ENCODE measurements at places on chromosomes 1 and 21.

GRCh38 chr1:97159342-97159741 is 437.8 kb downstream of the PTBP2 start:
- no peak for DNase-seq

- DNase-seq, result no peak
Observed at GRCh38 chr1:63975481-63975880, 201.7 kb downstream of the ROR1 start.

- no peak for DNase-seq
Observed at GRCh38 chr21:44012474-44013379, 618 bp downstream of the TRAPPC10 start.

DNA sequence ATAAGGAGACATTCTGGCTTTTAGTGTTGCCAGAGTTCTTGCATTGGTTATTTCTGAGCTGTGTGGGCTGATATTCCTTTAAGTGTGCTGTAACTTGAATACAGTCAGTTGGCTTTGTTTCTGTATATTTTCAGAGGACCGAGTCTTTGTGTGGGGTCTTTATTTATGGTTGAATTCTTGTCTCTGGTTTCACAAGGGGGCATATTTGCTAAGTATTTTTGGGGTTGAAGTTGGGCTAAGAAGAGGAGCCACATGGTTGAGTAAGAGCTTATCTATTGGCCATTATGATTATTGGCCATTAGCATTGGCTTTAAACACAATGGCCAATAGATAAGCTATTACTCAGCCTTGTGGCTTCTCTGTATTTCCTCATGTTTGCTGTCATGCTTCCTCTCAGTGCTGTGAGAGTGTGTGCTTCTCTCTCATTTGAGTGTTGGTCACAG is 26.3 kb upstream of the PTGFR start:
- DNase-seq, result no peak

DNA sequence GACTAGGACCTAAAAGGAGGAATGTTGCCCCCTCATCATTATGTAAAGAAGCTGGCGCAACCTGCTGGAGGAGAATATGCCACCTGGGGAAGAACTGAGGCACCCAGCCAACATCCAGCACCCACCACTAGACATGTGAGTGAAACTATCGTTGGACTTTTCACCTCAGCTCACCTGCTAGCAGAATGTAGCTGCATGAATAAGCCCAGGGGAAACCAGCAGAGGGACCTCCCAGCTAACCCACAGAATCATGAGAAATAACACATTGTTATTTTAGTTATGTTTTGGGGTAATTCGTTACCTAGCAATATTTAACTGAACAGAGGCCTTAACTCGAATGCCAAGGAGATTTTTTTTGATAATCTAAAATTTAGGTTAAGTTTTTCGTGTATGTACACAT is 542.5 kb upstream of the DAB1 start:
- DNase-seq, result no peak

DNA sequence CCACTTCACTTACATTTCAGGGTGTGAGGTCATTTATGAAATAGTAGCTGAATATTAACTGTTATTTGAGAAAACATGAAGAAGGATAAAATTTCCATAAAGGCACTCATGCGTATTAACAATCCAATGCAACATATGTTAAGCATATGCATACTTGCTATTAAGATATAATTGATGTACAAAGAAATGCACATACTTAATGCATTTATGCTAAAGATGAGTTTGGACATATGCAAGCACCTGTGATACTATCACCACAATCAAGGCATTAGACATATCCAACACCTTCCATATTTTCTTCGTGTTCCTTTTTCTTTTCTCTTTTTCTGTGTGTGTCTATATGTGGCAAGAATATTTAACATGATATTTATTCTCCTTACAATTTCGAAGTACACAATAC is 464.8 kb upstream of the BRINP3 start:
- DNase-seq, result no peak

DNA sequence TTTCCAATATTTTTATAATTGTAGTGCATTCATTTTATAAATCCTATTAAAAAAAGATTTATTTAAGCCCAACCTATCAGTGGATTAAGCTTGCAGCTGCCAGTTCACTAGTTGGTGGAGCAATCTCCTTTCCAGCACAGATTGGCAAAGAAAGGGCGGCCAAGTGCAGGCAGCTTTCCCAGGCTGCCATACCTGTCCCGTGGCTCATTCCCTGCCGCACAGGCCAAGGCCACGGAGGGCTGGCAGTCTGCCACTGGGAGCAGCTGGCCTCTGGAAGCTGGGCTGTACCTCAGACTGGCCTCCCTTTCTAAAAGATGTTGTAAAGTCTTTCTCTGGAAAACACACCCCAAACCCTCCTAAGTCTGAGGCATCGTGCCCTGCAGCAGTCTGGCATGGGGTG is 74.2 kb downstream of the SIM2 start:
- DNase-seq, result no peak

- DNase-seq, result no peak
Observed at GRCh38 chr1:100924212-100924611, 28.3 kb downstream of the SLC30A7 start.
